ENCODE measurements at places on chromosomes 16 and 17. TPM values are rescaled to one million over a fixed set of nuclear protein-coding genes. Genes with fewer than 3 reads are reported as not detected.
A peak's percentile ranks its signal among the peaks of the same experiment; 100 is the strongest.

CLEC18C gene
- 0.40 TPM for total RNA-seq

DNA sequence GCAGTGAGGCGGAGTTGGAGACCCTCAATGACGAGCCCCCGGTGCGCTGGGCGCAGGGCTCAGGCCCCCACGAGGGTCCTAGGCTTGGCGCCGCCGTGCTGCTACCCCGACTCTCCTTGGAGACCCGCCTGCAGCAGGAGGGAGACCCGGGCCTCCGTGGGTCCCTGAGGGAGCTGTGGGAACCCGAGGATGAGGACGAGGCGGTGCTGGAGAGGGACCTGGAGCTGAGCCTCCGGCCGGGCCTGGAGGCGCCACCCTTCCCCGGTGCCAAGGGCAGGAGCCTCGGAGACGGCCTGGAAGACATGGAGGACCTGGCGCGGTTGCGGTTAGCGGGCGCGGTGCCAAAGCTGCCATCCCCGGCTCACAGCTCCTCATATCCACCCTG, 2.3 kb downstream of the MYO15B start:
- peak; percentile 59 for DNase-seq

DNA sequence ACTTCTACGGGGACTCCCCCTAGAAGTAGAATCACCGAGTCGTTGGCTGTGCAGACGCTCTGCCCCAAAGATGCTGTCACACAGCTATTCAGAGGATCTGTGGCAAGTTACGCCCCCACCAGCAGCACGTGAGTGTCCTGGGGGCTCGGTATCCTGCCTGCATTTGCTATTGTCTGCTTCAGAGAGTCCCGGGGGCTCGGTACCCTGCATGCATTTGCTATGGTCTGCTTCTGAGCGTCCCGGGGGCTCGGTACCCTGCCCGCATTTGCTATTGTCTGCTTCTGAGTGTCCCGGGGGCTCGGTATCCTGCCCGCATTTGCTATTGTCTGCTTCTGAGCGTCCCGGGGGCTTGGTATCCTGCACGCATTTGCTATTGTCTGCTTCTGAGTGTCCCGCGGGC, 23.8 kb upstream of the ZNF469 start:
- no peak for DNase-seq

- DNase-seq: no peak
Measured at GRCh38 chr17:15456972-15457722, 10.3 kb downstream of the CDRT4 start.

DNA sequence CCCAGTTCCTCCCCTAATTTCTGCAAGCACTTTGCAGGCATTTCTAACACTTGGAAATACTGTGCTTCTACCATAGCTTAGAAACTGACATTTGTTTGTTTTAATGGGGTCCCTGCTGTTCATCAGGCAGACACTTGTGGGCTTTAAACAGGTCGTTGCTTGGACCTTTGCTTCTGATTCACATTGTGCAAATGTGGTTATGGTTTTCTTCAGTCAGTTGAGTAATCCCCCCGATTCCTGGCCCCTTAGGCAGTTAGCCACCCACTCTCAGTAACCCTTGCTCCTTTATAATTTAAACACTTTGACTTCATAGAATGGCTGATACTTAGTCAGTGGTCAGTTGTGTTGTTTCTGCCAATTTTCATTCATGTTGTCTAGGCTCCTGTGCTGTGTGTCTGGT, 39.4 kb downstream of the SLC47A1 start:
- DNase-seq: no peak

FBF1 gene
- 3.4 TPM for total RNA-seq

DNA sequence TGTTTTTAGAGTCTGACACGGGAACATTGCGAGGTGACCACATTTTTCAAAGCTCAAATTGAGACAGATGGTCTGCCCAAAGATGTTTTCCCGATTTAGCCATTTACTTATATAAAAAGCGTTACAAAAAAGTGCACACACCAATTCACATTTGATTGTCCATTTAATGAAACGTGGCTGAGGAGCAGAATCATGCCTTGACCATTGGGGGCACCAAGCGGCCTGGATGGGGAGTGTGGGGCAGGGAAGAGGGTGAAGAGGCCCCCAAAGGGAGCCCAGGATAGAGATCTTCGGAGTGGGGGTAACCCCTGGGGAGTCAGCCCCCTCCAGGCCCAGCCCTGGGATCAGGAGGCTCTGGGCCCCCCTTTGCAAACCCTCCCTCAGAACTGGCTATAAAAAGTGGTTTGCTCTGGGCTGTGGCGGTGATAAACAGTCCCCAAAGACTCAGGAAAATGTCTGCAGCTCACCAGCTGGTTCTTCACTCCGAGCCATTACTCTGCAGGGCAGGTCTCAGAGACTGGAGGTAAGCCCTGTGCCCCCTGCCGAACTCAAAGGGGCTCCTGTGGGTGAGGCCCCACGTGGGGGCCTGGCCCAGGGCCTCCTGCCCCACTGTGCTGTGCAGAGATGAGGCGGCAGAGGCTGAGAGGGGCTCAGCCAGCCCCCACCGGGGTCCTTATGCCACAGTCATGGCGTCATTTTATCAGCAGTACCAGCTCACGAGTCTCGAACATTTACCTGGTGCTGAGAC, 105.9 kb upstream of the SEC14L1 start:
- no peak for DNase-seq

GPR139 gene
- not detected for total RNA-seq

- no peak for DNase-seq
Measured at GRCh38 chr17:51725185-51725584, 433.3 kb downstream of the CA10 start.

PMFBP1 gene
- 0.48 TPM for total RNA-seq

Measured in left lobe of liver (tissue), 2 donors.